Thymus (tissue), 14 donors: ENCODE measurements at places on chromosomes 5 and 9. TPM values are rescaled to one million over a fixed set of nuclear protein-coding genes. Genes with fewer than 3 reads are reported as not detected.
A peak's percentile ranks its signal among the peaks of the same experiment; 100 is the strongest.

DNA sequence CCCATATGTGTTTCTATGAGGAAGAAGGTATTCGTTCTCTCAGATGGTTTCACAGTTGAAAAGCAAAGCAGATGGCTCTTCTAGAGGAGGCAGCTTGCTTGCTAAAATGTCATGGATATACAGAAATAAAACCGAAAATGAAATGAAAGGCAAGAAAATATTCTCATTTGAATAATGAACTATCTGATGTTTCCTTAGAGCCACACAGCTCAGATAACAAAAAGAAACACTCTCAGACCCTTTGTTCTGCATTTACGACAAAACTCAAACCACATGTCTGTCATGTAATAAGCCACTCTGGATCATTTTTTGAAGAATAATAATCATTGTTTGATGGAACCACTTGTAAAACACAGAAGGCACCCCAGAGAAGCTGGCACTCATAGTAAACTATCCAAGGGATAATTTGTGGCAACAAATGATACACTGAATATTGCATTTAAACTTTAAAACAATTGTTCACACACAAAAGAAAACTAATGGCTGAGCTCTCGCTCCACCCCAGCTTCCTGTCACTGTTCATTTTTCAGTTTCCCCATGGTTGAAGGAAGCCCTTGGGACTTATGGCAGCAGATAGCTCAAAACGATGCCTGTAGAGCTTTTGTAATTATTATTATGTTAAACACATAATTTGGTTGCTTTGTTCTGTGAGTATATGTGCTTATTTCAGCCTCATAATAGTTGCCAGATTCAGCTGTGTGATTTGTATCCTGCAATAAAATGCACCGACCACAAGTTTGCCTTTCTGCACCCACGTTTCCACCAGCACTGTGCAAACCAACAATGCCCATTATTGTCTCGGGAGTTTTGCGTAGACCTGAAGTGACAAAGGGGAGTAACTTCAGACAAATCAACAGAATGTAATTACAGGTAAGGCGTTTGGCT is 256.0 kb downstream of the TMEM167A start:
- DNase-seq, result no peak
- H3K36me3 ChIP-seq, result no peaks in the 10 kb centered on the region
- H3K27ac ChIP-seq, result no peak overlapping the region
- no peak overlapping the region for H3K4me3 ChIP-seq
- no peaks in the 10 kb centered on the region for H3K27me3 ChIP-seq

The EDIL3 gene
- total RNA-seq, result 0.52 TPM

- H3K4me1 ChIP-seq, result no peaks in the 10 kb centered on the region
- H3K4me3 ChIP-seq, result no peak overlapping the region
- DNase-seq, result no peak
- H3K27ac ChIP-seq, result no peak overlapping the region
- H3K27me3 ChIP-seq, result no peaks in the 10 kb centered on the region
- H3K36me3 ChIP-seq, result no peaks in the 10 kb centered on the region
Measured at GRCh38 chr9:23220957-23221356, 605.1 kb downstream of the ELAVL2 start.

- H3K27me3 ChIP-seq, result no peaks in the 10 kb centered on the region
- H3K27ac ChIP-seq, result no peak overlapping the region
- no peaks in the 10 kb centered on the region for H3K36me3 ChIP-seq
- DNase-seq, result no peak
- H3K4me1 ChIP-seq, result no peaks in the 10 kb centered on the region
Measured at GRCh38 chr9:116646661-116647514, 40.2 kb upstream of the TRIM32 start.

- no peaks in the 10 kb centered on the region for H3K27me3 ChIP-seq
- no peaks in the 10 kb centered on the region for H3K36me3 ChIP-seq
- no peak for DNase-seq
- no peak overlapping the region for H3K27ac ChIP-seq
- H3K4me3 ChIP-seq, result no peak overlapping the region
Measured at GRCh38 chr5:93716453-93716852, 24.9 kb downstream of the POU5F2 start.

DNA sequence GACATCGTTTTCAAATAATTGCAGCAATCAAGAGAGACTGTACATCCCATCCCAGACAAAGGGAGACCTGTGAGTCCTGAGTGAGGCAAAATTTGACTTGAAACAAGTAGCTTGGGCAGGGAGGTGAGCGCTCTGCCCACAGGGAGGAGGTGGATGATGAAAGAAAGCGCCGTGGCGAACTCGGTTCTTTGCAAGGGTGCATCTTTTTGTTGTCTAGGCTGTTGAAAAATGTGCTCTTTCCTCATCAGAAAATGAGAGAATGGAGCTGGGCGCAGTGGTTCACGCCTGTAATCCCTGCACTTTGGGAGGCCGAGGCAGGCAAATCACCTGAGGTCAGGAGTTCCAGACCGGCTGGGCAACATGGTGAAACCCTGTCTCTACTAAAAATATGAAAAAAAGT is 150.5 kb downstream of the GAPVD1 start:
- H3K4me1 ChIP-seq, result peaks cover 3% of the 10 kb centered on the region
- H3K36me3 ChIP-seq, result no peaks in the 10 kb centered on the region
- H3K4me3 ChIP-seq, result no peak overlapping the region
- no peak for DNase-seq
- H3K27me3 ChIP-seq, result peaks cover 35% of the 10 kb centered on the region

The GCNT4 gene
- 22.9 TPM for total RNA-seq

- H3K27ac ChIP-seq, result peak overlapping the region; percentile 28
- H3K36me3 ChIP-seq, result no peaks in the 10 kb centered on the region
- no peak for DNase-seq
- peaks cover 60% of the 10 kb centered on the region for H3K27me3 ChIP-seq
Measured at GRCh38 chr9:91945277-91946085, 4.5 kb downstream of the ROR2 start.

GRCh38 chr5:37208883-37209797 is 40.0 kb downstream of the CPLANE1 start:
- no peak for DNase-seq
- peak overlapping the region; percentile 27 for H3K4me3 ChIP-seq
- H3K27ac ChIP-seq, result no peak overlapping the region
- peaks cover 16% of the 10 kb centered on the region for H3K36me3 ChIP-seq

- H3K27ac ChIP-seq, result no peak overlapping the region
- no peak for DNase-seq
- no peaks in the 10 kb centered on the region for H3K4me1 ChIP-seq
- no peaks in the 10 kb centered on the region for H3K27me3 ChIP-seq
- H3K36me3 ChIP-seq, result no peaks in the 10 kb centered on the region
Measured at GRCh38 chr9:73839471-73839870, 657.7 kb upstream of the RORB start.

DNA sequence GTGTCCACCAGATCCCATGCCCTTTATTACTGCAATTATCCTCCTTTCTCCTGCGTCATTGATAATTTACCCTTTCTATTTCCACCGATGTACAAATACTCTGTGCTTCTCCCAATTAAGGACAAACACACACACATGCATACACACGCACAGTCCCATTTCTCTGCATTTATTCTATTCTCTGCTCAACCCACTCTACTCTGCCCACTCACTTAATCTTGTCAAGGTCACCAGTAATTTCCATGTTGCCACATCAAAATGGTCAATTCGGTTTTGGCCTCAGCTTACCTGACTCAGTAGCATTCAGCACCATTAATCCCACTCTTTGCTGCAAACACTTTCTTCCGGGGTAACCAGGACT is 14.6 kb upstream of the STRBP start:
- no peak for DNase-seq
- H3K36me3 ChIP-seq, result no peaks in the 10 kb centered on the region
- no peak overlapping the region for H3K27ac ChIP-seq
- no peaks in the 10 kb centered on the region for H3K27me3 ChIP-seq

- H3K27me3 ChIP-seq, result no peaks in the 10 kb centered on the region
- no peaks in the 10 kb centered on the region for H3K4me1 ChIP-seq
- H3K36me3 ChIP-seq, result no peaks in the 10 kb centered on the region
- H3K4me3 ChIP-seq, result no peak overlapping the region
- no peak for DNase-seq
Measured at GRCh38 chr9:73565833-73566465, 414.3 kb downstream of the ANXA1 start.

- no peak overlapping the region for H3K27ac ChIP-seq
- DNase-seq, result no peak
- H3K4me1 ChIP-seq, result peaks cover 3% of the 10 kb centered on the region
- H3K27me3 ChIP-seq, result peaks cover 39% of the 10 kb centered on the region
- no peaks in the 10 kb centered on the region for H3K36me3 ChIP-seq
Measured at GRCh38 chr9:34575862-34576596, 13.5 kb downstream of the CNTFR start.

DNA sequence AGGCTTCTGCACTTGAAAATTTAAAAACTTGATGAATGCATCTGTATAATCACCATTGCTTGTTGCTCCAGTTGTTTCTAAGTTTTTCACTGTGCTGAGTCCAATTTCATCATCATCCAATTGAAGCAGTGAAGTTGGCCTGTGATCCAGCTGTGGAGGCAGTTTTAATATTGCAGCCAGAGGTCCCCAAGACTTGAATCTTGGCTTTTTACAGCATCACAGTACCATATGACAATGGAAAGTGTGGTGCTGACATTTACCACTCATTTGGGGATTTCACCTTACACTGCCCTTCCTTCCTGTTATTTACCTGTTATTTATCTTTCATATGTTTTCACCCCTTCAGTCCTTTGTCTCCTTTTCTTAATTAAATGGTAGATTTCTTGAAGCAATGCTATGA is 76.2 kb upstream of the SPIN1 start:
- no peaks in the 10 kb centered on the region for H3K27me3 ChIP-seq
- peak overlapping the region; percentile 36 for H3K27ac ChIP-seq
- H3K4me3 ChIP-seq, result no peak overlapping the region
- peaks cover 21% of the 10 kb centered on the region for H3K4me1 ChIP-seq
- no peak for DNase-seq
- no peaks in the 10 kb centered on the region for H3K36me3 ChIP-seq

- peaks cover 23% of the 10 kb centered on the region for H3K27me3 ChIP-seq
- no peak overlapping the region for H3K27ac ChIP-seq
- H3K36me3 ChIP-seq, result no peaks in the 10 kb centered on the region
- peaks cover 8% of the 10 kb centered on the region for H3K4me1 ChIP-seq
Measured at GRCh38 chr5:122316656-122317055, 4.6 kb downstream of the SNCAIP start.

DNA sequence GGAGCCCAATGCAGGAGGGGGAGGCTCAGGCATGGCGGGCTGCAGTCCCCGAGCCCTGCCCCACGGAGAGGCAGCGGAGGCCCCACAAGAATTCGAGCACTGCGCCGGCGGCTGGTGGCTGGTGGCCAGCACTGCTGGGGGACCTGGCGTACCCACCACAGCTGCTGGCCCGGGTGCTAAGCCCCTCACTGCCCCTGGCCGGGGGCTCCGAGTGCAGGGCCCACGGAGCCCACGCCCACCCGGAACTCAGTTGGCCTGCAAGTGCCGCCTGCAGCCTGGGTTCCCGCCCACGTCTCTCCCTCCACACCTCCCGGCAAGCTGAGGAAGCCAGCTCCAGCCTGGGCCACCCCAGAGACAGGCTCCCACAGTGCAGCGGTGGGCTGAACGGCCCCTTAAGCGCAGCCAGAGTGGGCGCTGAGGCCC is 780.3 kb downstream of the DTWD2 start:
- H3K4me3 ChIP-seq, result no peak overlapping the region
- no peaks in the 10 kb centered on the region for H3K36me3 ChIP-seq
- H3K4me1 ChIP-seq, result no peaks in the 10 kb centered on the region
- no peaks in the 10 kb centered on the region for H3K27me3 ChIP-seq
